ENCODE measurements at places on chromosomes 1 and 21.

DNA sequence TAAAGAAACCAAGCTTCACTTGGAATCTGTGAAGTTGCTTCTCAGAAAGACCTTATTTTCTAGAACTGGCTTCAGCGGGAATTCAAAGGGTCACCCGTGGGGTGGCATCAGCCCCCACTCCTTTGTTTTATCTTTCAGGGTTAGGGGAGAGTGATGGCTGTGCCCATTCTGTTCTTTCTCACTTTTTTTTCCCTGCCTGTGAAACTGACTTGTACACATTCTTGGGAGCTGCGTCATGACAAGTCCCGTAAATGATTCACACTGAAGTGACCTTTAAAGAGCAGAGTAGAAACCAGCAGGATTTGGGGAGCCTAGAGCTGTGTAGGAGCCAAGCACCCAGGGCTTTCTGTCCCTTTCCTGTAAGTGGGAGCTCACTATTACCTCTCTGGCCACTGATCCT lies 43.8 kb downstream of the SLC44A3 start:
- peak; percentile 84 for DNase-seq

GRCh38 chr1:97143236-97143882 lies 421.8 kb downstream of the PTBP2 start:
- no peak for DNase-seq

DNA sequence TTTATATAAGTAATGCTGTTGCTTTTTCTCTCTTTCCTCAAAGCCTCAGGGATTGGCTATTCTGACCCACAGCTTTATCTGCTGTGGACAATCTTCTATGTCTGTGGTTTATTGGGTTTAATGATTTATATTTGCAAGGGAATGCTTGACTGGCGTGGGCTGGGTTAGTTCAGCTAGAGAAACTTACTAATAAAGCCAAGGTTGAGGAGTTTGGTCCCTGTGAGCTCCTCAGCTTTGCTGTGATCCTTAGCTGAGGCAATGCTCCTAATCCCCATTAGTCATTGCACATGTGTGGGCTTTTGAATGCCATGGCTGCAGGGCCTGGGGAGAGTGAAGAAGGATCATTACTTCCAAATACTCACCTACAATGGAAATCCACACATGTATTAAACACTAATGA lies 179.3 kb downstream of the ZNF326 start:
- no peak for DNase-seq

- no peak for DNase-seq
Observed at GRCh38 chr1:26148887-26149286, 10.0 kb upstream of the FAM110D start.

- DNase-seq: no peak
Observed at GRCh38 chr1:98256700-98257099, 335.9 kb upstream of the DPYD start.

DNA sequence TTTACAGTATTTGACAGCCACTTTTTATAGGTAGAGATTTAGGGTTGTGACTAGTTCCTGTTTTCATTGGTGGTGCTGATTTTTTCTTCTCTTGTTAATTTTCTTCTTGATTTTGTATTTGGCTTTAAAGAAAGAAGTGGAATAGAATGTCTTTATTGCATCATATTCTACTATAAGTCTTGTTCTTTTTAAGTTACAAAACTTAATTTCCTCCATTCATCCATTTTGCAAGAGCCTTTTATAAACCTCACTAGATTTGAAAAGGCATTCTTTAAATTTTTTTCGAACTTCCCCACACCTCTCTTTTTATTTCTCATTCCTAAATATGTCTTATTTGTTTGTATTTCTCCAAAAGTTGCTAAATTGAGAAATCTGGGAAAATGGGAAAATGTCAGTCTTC lies 1368.6 kb upstream of the ADGRL4 start:
- no peak for DNase-seq

- no peak for DNase-seq
Observed at GRCh38 chr1:233599542-233600073, 14.3 kb upstream of the KCNK1 start.

DNA sequence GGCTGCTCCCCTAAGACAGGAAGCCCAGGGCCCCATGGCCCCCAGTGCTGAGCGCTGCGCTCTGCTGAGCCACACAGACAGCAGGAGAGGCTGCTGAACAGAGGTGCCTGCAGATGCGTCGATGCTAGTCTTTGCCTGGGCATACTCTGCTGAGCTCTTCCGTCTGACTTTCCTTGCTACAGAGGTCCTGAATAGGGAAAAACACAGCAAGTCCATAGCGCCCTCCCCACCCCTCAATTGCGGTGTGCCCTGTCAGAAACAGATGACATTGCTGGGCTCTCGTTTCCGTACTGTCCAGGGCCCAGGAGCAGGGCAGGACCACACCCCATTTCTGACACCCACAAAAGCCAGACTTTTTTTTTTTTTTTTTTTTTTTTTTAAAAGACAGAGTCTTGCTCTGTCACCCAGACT lies 252.5 kb downstream of the SDCCAG8 start:
- no peak for DNase-seq

GRCh38 chr1:59333626-59334277 lies 36.9 kb downstream of the FGGY start:
- DNase-seq: peak; percentile 2

DNA sequence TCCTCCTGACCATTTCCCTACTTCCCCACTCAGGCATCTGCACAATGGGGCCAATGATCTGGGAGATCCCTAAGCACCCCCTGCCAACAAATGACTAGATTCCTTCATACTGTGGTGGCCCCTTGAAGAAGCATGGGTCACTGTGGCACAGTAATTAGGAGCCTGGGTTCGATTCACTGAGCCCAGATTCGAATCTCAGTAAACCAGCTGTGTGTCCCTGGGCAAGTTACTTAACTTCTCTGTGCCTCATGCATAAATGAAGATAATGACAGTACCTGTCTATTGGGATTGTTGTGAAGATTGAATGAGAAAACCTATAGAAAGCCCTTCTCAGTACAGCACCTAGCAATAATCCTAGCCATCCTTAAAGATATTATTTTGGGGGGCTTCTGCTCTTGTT lies 27.5 kb downstream of the SPAG17 start:
- DNase-seq: no peak

DNA sequence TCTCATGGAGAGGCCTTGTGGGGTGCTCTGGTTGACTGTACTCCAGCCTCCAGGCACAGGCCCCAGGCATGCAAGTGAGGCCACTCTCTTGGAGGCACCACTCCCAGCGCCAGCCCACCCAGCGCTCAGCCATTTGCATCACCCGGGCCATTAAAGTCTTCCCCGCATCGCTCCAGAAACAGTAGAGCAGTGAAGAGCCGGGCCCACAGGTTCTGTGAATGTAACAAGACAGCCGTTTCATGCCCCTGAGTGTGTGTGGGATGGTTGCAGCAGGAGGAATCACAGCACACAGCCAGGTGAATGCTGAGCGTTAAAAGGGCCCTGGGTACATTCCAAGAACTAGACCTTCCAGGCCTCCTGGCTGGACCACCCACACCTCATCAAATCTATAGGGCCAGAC lies 19.0 kb upstream of the CD2 start:
- no peak for DNase-seq

GRCh38 chr21:44006017-44006619 lies 6.0 kb upstream of the TRAPPC10 start:
- peak; percentile 33 for DNase-seq

- DNase-seq: peak; percentile 95
Observed at GRCh38 chr1:7265771-7266371, 480.6 kb downstream of the CAMTA1 start.

DNA sequence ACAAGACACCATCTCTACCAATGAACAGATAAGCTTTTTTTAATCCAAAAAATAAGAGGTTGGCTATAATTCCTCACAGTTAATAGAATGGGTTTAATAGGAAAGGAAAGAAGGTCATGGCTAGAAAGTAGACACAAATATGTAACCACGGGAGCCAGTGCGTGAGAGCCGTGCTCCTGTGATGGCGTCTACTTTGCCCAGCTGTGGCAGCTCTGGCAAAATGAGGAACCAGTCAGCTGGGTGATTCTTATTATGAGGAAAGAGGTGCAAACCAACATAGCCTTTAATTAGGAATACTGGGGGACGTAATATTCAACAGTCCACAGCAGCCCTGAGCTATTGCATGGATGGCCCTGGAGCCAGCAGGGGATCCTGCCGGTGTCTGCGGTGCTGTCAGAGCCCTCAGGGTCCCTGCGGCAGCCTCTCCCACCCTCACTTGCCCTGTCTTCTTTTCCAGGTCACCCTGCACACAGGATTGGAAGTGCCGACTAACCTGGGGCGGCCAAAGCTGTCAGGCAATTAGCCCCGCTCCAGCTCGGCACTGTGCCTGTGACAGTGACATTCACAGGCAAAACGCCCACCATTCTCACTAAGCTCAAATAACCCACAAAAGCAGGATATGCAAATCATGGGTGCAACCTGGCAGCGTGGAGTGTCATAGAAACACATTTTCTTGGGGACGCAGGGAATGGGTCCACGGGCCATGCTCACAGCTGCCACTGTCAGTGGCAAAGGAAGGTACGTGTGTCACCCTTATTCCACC lies 25.9 kb upstream of the GNPAT start:
- no peak for DNase-seq

DNA sequence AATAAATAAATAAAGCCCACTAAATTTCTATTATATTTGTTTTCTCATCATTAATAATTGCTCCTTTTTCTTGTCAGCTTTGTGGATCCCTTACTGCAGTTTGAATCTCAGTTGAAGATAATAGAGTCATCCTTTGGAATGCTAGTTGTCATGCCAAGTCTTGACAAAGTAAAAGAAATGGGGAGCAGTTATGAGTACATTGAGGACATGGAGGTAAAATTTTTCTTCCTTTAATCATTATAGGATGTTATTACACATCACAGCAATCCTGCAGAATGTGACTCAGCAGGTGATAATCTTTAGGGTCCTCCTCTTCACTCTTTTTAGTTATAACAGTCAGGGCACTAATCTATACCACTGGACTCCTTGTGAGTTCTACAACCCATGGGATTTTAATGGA lies 24.1 kb downstream of the MROH9 start:
- peak; percentile 22 for DNase-seq

GRCh38 chr1:245142171-245142798 lies 12.5 kb upstream of the KIF26B start:
- peak; percentile 31 for DNase-seq

DNA sequence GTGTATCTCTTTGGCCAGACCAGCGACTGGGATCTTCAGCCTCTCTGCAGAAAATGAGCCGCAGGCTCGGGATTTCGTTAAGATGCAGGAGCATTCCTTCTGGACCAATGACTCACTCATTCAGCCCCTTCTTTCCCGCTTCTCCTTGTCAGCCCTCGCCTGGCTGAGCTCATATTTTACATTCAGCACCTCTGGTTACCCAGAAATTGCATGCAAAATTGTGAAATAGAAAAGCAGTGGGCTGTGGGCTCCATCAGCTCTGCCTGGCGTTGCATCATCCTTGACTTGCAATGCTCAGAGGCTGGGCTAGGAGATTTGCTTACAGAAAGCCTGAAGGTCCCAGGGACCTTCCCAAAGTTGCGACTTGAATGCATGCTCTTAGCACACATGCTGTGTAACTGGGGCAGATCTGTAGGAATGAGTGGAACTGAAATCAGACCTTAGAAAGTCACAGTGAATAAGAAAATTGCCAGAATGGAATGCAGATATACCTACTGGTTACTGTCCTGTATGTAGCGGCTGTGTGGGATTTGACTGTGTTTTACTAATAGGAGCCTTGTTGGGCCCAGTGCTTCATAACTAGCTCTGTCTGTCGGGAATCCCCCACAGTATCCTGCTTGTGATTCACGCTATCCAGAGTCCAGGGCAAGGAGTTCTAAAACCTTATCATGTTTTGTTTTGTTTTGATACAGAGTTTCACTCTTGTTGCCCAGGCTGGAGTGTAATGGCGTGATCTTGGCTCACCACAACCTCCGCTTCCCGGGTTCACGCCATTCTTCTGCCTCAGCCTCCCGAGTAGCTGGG lies 444.8 kb downstream of the KIF26B start:
- no peak for DNase-seq

DNA sequence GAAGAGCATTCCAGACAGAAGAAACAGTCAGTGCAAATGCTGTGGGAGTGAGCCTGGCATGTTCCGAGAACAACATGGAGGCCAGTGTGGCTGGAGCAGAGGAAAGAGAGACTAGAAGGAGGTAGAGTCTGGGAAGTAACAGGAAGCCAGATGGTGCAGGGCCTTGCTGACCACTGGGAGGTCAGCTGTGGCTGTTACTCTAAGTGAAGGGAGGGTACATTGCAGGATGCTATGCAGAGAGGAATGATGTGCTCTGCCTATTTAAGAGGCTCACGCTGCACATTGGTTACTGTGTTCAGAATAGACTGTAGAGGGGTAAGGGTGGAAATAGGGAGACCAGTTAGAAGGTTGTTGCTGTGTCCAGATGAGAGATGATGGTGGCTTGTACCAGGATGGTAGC lies 88.6 kb upstream of the CACNA1E start:
- DNase-seq: no peak

DNA sequence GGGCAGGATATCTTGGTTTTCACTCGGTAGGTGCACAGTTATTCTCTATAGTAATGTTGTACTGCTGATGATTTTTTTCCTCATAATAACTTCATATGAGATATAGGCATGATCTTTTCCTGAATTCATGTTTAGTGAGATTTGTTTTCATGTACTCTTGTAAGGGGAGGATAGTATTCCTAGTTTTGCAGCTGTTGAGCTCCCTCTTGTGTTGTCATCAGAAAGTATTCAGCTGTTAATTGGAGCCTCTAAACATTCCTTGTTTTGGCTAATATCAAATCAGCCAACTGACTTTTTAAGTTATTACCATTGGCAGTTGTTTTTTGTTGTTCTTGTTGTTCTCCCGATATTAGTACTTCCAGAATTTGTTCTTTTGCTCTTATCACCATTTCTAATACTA lies 24.4 kb downstream of the OR10R2 start:
- peak; percentile 29 for DNase-seq

DNA sequence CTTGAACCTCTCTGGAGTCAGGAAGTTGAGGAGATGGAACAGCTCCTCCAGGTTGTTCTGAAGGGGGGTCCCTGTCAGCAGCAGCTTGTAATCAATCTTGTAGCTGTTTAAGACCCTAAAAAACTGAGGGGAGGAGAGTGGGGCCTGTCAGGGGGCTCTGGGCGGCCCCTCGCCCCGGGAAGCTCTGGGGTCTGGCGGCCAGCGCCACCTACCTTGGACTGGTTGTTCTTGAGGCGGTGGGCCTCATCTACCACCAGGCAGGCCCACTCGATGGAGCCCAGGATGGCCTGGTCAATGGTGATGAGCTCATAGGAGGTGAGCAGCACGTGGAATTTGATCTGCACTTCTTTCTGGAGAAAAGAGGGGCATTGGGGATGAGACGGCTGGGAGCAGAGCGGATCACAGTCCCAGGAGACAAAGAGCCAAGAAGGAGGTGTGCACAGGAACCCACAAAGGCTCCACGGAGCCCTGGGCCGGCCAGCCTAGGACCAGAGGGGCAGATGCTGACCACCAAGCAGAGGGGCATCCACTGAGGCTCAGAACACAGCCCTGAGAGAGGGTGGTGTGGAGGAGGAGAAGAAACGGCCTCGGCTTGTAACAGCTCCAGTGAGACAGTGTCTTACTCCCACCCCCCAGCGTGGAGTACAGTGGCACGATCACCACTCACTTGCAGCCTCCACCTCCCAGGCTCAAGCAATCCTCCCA lies 43.5 kb downstream of the CHD5 start:
- DNase-seq: no peak

All from RKO (cell line).